ENCODE measurements at places on chromosomes 5 and 9.

- no peak for DNase-seq
These were observed 491.0 kb upstream of the PIK3R1 start for GRCh38 chr5:67724412-67725135.

DNA sequence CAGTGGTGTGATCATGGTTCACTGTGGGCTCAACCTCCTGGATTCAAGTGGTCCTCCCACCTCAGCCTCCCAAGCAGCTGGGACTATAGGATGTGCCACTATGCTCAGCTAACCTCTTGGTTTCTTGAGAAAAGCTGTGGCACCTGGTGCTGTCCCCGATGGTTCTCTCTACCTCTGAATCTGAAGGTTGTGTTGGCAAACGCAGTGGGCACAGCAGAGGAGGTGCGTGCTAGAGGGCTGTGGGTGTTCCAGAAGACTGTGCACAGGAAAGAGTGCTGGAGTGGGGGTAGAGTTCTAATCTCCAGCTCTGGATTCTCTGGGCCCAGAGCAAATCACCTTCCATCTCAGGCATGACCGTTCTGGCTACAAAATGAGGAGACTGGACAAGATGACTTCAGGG, 12.5 kb downstream of the RGS3 start:
- DNase-seq, result no peak

DNA sequence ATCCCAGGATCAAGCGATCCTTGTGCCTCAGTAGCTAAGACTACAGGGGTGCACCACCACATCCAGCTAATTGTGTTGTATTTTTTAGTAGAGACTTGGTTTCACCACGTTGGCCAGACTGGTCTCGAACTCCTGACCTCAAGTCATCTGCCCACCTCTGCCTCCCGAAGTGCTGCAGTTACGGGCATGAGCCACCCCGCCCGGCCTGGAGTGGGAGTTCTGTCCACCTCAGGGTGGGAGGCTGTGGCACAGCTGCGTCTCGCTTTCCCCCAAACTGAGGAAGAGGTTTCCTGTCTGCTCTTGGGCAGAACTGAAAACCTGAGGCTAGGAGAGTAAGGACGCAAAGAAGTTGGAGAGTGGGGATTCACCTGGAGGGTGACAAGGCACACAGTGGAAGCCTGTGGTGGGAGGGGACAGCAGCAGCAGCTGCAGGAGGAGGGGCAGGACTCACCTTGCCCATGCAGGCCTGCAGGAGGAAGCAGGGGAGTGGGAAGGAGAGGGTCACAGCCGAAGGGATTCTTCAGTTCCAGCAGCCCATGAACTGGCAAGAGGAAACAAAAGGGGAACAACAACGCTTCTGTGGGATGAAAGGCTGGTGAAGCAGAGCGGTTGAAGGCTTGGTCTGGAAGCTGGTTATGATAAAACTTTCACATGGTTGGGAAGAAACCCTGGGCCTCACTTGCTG, 181.4 kb downstream of the GAS1 start:
- no peak for DNase-seq

DNA sequence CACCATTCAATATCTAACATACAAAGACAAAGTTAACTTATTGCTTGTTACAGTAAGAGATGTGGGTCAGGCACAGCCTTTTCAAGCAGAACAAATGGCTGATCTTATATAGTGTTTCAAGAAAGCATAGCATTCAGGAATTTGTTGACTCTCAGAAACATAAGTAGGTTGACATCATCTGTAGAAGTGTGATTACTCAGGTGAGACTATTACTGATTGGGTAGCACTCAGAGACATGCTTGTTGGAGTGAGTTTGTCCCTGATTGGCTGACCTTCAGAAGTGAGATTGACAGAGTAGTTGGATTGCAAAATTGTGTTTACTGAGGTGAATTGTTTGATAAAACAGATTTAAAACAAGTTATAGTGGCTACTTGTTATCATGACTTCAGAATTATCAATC, 30.7 kb upstream of the TNPO1 start:
- no peak for DNase-seq

DNA sequence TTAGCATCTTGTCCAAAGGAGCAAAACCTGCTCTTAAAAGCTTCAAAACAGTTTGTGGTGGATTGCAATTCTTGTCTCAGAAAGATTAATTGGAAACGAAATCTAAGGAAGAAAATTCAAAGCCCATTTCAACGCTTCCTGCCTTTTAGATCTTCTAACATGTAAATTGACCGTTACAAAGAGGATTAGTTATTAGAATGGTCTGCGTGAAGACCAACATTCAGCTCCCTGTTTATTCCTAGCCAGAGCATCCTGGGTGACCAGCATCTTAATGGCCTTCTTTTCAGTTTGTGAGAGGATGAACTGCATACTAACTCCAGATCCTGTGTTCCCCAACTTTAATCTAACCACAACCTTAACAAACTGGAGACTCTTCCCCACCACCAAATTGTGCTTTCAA, 109.9 kb upstream of the SLC1A3 start:
- no peak for DNase-seq

DNA sequence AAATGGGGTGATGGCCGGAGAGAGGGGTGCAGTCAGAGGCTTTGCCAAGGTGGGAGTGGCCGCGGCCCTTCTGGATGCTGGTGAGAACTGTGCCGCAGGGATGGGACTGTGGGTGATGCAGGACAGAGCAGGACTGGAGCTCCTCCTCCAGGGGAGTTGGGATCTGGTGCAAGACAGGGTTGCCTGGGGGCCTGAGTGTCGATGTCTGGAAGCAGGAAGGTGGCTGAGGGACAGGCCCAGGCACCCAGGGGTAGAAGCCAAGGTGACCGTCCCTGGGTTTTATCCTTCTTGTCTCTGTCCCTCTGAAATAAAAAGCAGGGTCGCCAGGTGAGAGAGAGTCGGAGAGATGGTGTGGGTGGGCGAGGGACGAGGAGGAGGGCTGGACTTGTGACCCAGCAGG, 89.1 kb upstream of the IER5L start:
- DNase-seq, result no peak

GRCh38 chr9:77486968-77487367, 161.2 kb downstream of the GNA14 start:
- no peak for DNase-seq

DNA sequence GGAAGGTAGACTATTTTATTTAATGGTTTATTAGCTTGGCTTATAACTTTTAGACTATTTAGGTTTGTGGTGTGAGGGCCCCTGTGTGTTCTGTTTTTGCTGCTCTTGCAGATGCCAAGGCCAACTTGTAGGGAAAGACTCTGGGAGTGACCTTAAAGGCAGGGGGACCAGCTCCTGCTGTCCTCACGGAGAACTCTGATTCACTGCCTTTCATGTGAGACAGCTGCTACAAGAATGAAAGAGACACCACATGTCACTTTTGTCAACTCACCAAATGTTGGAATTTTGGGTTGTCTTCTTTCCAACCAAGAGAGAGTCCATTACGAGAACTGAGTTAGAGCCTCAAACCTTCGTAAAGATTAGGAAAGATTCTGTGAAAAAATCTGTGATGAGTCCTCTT, 258.3 kb upstream of the ADAMTSL1 start:
- DNase-seq, result no peak

DNA sequence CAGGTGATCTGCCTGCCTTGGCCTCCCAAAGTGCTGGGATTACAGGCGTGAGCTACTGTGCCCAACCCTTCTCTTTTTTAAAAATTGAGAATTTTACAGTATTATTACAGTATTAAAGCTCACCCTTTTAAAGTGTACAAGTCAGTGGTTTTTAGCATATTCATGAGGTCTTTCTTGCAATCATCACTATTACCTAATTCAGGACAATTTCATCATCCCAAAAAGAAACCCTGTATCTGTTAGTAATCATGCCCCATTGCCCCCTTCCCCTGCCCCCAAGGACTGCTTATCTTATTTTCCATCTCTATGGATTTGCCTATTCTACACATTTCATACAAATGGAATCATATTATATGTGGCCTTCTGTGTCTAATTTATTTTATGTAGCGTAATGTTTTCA, 22.6 kb upstream of the MEGF9 start:
- DNase-seq, result no peak

DNA sequence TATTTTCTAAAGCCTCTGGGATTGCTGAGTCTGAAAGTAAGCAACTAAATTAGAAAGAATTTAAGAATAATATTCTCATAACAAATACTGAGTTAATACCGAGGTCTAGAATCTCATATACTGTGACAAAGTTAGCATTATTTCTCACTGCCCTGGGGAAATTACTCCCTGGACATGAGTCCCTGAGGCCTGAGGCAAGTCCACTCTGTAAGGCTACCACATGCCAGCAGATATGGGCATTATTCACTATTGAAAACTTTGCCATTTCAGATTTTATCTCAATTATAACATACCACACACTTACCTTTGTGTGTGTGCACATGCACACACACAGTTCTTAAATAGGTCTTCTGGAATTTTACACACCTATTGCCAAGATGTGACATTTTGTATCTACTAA, 22.9 kb downstream of the ELL2 start:
- DNase-seq, result no peak

GRCh38 chr9:70510157-70510770, 95.8 kb upstream of the KLF9 start:
- peak; percentile 44 for DNase-seq

DNA sequence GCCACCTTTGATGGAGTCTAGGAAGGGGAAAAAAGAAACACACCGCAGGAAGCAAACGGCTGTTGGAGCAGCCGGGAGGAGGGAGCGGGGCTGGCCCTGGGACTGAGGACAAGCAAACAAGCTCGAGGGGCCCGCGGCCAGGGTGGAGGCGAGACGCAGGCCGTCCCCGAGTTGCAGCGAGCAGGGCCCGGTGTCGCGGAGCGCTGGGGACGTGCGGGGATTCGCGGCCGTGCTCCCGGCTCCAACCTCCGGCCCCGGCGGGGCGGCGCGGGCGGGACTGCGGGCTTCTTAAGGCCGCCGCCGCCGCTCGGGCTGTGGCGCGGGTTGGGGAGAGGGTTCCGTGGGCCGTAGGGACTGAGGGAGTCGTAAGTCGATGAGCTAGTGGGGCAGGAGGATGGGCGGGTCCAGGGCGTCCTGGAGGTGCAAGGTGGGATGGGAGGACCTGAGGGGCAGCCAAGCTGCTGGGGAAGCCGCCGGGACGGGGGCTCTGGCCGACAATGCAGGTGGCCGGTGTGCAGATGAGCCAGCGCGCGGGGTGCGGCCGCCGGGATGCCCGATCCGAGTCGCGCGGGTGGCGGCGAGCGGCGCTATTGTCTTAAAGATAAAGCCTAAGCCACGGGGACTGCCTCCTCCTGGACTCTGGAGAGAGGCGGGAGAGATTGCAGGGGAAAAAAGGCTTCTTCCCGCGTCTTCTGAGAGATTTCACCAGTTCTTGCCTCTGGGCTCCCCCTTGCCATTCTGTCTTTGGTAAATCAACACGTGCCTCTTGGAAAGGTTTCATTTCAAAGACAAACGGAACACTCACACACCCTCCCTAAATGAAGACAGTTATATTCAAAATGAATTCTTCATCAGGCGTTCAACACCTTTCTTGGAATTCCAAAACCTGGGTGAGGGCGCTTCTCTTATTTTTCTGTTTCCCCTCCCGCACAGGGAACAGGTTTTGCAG, 1.6 kb upstream of the HAPLN1 start:
- DNase-seq, result peak; percentile 13

GRCh38 chr9:101307524-101308213, 77.1 kb downstream of the BAAT start:
- no peak for DNase-seq

DNA sequence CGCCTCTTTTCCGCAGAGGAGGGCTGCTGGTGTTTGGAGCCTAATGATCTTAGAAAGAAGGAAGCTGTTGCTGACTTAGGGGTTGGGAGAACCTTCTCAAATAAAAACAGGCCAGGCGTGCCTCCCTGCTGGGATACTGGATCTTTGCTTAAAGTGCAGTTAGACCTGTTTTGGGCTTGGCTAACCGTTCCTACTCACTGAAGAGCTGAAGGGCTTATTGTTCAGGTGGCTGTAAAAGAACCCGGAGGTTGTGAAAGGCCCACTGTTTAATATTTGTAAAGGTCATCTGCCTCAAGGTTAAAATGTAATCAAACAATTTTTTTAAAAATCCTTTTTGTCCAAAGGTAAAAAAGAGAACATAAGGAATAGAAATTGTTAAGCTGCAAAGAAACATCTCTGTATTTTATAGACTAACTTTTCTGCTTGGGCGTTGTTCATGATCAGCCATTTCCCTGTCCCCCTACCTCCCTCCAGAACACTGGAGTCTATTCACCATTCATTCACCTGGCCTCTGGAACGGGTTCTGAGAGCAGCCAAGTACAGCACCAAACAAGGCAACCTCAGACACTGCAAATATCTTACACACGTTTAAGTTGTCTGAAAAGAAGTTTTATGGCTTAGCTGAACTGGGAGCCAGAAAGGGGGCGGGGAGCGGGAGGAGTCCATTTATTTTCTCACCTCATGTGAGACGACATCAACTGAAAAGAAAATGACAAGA, 18.6 kb upstream of the MTMR12 start:
- DNase-seq, result no peak

GRCh38 chr9:91663858-91664257, 240.2 kb upstream of the NFIL3 start:
- DNase-seq, result no peak

DNA sequence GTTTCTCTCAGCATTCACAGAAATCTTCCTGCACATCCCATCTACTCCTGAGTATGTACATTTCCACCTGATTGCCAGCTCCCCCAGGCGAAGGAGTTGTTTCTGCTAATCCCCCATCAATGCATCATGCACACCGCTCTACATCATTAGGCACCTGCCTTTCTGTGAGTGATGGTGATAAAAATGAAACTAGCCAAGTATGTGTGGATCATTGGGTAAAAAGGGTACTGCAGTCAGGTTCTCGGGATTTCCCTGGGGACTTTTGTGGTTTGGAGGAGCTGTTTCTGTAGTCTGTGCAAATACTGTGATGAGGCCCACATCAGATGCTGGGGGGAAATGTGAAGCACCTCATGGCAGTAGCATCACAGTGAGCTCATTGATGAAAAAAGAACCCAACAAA, 30.4 kb downstream of the CAMK4 start:
- peak; percentile 87 for DNase-seq

Measured in stimulated activated CD4-positive, alpha-beta T cell treated with anti-CD3 and anti-CD28 coated beads, Interleukin-1b, Interleukin-23, amount 100 ng/mL, for 48 hours (primary cell).